Psoas muscle (tissue), 8 donors: ENCODE measurements at places on chromosomes 1 and 21. TPM values are rescaled to one million over a fixed set of nuclear protein-coding genes. Genes with fewer than 3 reads are reported as not detected.

GRCh38 chr1:61583703-61584102 lies 141.2 kb downstream of the TM2D1 start:
- no peak overlapping the region for H3K27ac ChIP-seq
- no peaks in the 10 kb centered on the region for H3K4me1 ChIP-seq
- H3K27me3 ChIP-seq, result no peaks in the 10 kb centered on the region
- no peaks in the 10 kb centered on the region for H3K36me3 ChIP-seq

DNA sequence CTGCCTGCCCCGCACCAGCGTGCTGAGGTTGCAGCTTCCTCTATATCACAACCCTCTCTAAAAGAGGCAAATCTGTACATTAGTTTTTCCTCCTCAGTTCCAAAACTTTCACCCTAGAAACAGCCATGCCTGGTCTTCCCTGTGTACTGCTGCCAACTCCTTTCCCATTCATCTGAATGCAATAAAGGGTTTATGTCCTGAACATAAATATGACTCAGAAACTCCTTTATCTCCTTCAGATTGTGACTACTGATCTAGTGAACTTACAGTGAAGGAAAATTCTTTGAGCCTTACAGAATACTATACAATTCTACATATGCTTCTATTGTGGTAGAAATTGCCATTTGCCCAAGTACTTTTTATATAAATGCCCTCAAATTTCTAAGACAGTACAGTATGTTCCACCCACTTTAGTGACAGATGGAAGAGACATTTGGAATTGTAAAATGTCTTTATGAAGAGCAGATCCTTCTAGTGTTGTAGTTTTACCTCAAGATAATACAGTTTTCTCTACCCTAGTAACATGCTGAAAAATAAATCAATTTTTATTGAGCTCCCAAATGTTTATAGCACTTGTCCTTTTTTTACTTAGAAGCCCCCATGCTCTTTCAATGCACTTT lies 345.1 kb upstream of the SNX7 start:
- DNase-seq, result no peak
- no peak overlapping the region for H3K4me3 ChIP-seq
- no peaks in the 10 kb centered on the region for H3K4me1 ChIP-seq
- no peak overlapping the region for H3K27ac ChIP-seq
- no peaks in the 10 kb centered on the region for H3K27me3 ChIP-seq
- H3K36me3 ChIP-seq, result no peaks in the 10 kb centered on the region

DNA sequence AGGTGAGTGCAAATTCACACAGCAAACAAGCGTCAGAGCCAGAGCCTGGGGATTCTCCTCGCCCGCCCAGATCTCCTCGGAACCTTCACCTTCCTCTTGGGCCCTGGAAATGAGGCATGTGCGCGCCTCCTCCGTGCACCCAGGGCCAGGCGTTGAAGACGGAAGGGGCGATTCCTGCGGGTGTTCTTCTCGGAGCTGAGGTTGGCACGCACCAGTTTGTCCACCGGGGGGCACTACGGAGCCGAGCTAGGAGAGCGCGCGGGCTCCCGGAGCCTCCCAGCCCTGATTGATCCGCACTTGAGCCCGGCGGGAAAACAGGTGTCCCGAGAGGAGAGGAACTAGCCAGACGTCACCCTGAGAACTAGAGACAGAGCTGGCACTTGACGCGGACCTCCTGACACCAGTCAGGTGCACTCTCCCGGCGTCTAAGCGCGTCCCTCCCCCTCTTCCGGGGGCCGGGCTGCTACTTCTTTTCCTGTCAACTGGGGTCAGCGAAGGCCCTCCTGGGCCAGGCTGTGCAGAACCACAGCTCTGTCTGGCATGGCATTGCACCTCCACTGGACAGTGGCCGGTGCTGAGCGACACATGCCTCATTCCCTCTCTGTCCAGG lies 18.3 kb upstream of the SERINC2 start:
- no peaks in the 10 kb centered on the region for H3K27me3 ChIP-seq
- no peaks in the 10 kb centered on the region for H3K36me3 ChIP-seq
- peak overlapping the region; percentile 53 for H3K4me3 ChIP-seq
- peak overlapping the region; percentile 86 for H3K27ac ChIP-seq
- peaks cover 5% of the 10 kb centered on the region for H3K4me1 ChIP-seq

GRCh38 chr1:236164273-236164672 lies 21.9 kb downstream of the GPR137B start:
- H3K36me3 ChIP-seq, result no peaks in the 10 kb centered on the region

- H3K4me3 ChIP-seq, result no peak overlapping the region
- no peaks in the 10 kb centered on the region for H3K4me1 ChIP-seq
- H3K36me3 ChIP-seq, result no peaks in the 10 kb centered on the region
These were observed 18.6 kb downstream of the TAL1 start for GRCh38 chr1:47213230-47213963.

- peaks cover 59% of the 10 kb centered on the region for H3K4me1 ChIP-seq
- H3K4me3 ChIP-seq, result peak overlapping the region; percentile 20
- no peaks in the 10 kb centered on the region for H3K27me3 ChIP-seq
- peak overlapping the region; percentile 88 for H3K27ac ChIP-seq
These were observed 120.9 kb downstream of the C1orf21 start for GRCh38 chr1:184507604-184508280.

The ROR1 gene
- polyA plus RNA-seq, result 0.44 TPM
